ENCODE measurements at places on chromosomes 1 and 21.
A peak's percentile ranks its signal among the peaks of the same experiment; 100 is the strongest.

DNA sequence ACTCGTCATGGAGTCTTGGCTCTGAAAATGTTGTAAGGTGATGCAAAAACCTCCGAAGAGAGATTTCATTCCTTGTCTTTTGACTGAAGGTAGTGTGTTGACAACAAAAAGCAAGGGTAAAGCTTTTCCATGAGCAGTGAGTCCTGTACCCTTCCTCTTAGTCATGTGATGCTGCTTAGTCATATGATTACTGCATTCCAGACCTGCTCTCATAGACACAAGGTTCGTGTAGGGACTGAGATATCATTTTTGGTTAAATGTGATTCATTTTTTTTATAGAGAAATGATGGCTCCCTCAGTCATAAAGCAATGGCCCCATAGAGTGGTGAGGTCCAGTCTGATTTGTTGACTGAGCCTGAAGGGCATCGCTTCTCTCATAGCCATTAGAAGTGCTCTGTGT lies 9.2 kb downstream of the KCNJ6 start:
- DNase-seq, result no peak

GRCh38 chr1:175678471-175678870 lies 64.9 kb downstream of the TNR start:
- no peak for DNase-seq

DNA sequence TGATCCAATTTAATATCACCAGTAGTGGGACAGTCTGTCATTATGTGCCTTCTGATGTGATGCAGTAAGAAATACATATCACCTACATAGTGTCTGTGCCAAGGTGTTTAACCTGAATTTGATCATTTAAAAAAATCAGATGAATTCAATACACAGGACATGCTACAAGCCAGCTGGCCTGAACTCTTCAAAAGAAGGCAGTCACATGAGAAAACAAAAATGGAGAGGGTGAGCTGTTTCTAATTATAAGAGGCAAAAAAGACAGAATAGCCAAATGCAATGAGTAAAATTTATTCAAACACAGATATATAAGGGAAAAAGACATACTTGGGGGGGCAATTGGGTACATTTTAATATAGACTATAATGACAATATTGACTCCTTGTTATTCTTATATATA lies 66.5 kb downstream of the ST3GAL3 start:
- no peak for DNase-seq

- no peak for DNase-seq
These were observed 159.9 kb upstream of the RUNX1 start for GRCh38 chr21:35208810-35209517.

DNA sequence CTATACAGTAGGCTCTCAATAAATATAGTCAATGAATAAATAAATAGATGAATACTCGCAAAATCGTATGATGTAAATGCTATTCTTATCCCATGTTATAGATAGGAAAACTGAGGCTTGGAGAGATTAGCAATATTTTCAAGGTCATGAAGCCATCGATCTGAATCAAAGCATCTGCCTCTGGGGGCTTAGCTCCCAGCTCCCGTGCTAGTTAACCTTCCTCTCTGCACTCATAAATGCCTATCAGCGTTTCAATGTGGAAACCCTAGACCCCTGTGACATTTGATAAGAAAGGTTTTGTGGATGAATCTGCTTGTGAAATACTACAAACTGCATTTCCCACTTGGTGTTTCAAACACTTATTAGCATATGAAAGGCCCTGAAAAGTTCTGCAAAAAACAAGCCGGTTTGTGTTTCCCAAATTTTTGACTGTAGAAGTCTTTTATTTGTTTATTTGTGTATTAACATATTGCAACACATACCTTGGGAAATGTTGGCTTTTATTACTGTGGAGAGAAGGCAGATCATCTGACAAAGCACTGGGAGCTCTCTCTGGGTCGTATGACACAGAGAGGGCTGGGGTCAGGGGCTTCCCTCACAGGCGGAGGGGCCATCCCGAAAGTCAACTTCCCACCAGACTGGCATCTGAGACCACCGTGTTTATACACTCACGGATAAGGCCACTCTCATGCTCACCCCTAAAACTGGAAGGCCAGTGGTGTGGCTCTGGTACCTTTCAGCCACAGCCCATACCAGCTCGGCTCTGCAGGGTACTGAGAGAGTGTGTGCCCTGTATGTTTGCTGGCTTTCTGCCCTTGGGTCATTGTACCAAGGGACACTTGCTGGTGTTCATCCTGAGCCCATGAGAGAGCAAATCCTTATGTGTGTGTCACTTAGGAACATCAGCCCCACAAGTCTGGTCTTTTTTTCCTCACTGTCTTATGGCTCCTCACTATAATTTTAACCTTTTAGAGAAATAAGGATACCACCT lies 993 bp upstream of the PROK1 start:
- no peak for DNase-seq

GRCh38 chr1:51192213-51192843 lies 43.7 kb upstream of the RNF11 start:
- peak; percentile 75 for DNase-seq

DNA sequence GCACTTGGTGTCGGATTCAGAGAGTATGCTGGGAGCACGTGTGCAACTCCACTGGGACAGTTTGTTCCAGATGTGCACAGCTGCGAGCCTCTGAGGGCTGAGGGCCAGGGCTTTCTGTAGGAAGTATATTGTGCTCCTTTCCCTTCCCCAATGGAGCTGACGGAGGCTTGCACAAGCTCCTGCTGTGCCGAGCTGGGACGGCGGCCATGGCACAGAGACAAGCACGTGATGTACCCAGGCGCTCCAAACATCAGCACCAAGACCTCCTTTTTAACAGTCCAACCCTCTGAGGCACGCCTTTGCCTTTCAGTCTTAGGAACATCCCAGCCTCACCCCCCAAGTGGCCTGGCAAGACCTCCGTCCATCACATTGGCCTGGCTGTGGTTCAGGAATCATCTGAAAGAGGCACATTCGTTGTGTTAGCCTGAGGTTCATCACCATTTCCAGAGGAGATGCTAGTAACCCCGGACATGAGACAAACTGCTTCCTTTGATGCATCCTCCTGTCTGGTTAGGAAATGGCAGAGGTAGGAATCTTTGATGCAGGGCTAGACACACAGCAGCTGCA lies 339.2 kb upstream of the KAZN start:
- no peak for DNase-seq

GRCh38 chr1:95118067-95118499 lies 928 bp downstream of the TLCD4 start:
- no peak for DNase-seq

DNA sequence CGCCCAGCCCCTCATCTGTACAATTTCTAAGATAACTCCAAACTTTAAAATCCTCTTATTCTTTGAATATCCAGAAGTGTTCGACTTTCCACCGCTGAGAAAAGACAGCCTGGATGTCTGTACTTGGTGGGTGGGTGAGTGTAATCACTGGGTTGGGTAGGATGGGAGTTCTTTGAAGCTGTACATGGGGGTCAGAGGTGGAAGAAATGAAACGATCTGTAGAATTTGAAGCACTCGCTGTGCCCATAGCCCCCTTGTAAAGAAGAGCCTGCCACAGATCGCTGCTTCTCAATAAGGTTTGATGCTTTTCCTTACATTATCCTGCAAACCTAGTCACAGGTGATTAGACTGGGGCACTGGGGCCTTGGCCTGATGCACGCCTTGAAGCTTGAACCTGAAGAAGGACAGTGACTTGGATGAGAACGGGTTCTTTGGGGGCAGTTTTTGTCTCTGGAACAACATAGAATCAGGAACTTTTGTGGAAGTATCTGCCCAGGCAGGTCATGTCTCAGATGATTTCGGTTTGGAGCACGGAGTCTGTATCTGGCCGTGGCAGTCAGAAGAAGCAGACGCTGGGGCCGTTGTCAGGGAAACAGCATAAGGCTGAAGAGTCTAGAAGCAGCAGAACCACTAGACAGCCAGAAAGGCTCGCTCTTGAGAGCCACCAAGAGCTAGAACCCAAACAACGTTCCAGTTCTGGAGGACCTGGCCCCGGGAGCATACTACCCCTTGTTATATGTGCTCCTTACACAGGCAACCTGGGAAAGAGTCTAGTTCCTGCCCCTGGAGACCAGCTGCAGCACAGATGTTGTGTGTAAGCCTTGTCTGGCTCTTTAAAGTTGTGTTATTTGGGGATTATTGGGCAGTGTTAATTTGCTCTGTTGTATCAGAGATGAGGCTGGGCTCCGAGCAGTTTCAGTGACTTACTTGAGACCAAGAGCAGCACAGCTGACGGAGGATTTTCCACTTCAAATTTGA lies 45.1 kb upstream of the SCCPDH start:
- no peak for DNase-seq

DNA sequence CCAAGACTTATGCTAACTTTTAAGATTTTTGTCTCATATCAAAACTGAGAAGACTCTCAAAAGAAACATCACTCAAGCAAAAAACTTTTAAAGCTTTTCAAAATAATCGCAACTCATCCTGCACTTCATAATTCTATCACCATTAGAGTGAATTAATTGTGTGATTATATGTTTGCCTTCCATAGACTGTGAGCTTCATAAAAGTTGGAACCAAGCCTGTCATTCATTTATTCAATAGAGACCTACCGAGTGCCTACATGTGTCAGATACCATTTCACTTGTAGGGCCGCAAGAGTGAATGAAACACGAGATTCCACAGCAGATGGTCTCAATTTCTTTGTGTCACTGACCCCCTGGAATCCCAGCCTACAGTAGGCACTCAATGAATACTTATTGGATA lies 106.4 kb downstream of the RHOU start:
- DNase-seq, result no peak

DNA sequence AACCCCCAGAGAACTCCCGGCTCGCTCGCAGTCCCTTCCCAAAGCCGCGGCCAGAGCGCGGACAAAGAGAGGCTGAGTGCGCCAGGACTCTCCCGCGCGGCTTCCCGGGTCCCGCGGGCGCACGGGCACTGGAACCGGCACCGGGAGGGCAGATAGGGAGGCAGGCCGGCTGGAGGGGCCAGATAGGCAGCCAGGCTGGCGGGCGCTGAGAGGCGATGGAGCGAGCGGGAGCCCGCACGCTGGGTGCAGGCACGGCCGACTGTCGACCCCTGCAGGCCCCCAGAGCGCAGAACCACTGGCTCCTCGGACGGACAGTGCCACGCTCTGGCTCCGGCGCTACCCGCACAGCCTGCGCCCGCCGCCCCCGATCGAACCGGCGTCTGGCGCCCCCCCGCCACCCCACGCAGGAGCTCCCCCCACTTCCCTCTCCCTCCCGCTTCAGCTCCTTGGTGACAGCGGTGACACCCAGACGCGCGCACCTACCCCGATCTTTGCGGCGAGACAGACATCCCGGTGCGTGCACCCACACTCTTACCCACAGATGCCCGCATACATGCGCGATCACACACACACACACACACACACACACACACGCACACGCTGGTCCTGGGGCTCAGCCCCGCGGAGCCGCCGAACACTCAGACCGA lies 534 bp downstream of the SLC6A9 start:
- peak; percentile 85 for DNase-seq

- no peak for DNase-seq
These were observed 203.3 kb downstream of the PTPRU start for GRCh38 chr1:29439615-29440014.

DNA sequence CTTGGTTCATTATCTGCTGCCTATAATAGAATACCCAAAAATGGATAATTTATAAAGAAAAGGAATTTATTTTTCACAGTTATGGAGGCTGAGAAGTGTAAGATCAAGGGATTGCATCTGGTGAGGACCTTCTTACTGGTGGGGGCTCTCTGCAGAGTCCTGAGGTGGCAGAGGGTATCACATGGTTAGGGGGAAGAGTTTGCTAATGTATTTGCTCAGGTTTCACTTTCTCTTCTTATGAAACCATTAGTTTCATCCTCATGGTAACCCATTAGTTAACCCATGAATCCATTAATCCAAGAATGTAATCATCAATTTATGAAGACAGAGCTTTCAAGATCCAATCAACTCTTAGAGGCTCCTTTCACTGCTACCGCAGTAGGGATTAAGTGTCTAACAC lies 120.6 kb downstream of the DNM3 start:
- no peak for DNase-seq

DNA sequence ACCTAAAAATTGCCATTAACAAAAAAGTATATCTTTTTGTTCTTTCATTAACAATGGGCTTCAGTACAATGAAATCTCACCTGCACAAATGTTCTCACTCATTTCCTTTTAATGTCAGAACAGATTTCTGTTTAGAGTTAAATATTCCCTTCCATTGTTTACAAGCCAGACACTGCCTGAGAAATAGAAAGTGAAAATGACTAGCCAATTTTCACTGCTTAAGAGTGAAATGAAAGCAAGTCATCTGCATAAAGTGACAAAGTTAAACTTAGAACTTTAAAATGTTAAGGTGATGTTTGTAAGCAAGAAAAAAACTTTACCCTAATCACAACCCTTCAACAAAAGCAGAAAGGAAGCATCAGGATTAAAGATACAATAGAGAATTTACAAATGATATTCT lies 27.5 kb downstream of the COA6 start:
- DNase-seq, result peak; percentile 46

DNA sequence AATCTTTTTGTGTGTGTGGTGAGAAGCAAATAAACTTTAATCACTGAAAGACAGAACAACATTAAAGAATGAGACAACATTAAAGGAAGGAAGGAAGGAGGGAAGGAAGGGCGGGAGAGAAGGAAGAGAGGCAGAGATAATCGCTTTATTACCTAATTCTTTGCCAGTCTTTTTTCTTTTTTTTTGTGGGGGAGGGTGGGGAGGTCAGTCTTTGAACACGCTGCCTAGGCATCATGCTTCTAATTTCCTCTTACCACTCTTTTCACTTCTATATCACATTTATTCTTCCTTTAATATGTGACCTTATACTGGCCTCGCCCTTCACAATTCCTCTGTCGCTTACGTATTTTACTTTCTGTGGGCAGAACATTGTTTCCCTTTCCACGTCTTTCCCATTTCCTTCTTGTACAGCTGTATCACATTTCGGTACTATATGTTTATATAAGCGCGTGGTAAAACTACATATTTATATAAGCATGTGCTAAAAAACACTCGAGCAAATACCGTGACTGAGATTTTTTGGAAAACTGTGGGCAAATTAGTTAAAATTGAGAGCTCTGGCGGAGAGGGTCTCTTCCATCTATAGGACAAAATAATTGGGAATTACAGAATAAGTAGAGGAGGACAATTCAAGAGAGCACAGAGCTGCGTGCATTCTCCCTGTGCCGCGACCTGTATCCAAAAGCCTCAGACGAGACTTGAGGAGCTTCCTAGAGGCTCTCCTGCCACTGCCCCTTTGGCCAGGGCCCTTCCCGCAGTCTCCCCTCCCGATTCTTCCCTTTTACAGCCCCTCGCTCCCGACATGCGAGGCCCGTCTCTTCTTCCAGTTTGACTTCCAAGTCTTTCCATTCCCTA lies 823 bp upstream of the PRKAA2 start:
- DNase-seq, result no peak

DNA sequence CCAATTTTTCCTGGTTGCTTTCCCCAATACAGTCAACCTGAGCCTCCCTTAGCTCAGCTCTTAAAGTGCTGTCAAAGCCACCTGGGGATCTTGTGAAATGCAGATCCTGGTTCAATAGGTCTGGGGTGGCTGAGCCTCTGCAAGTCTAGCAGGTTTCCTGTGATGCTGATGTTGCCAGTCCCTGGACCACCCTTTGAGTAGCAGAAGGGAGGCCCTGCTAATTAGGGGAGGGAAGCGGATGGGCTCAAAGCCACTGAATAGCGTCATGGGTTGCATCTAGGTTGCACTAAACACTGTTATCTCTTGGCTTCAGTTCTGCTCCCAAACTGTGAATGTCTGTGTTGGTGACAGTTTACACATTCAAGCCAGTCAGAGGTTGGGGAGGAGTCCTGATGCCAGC lies 127.2 kb downstream of the KAZN start:
- no peak for DNase-seq

GRCh38 chr1:246302251-246302625 lies 204.8 kb downstream of the SMYD3 start:
- no peak for DNase-seq
